ENCODE measurements at places on chromosomes 7 and 10.

GRCh38 chr10:80110986-80111385, 21.5 kb upstream of the PLAC9 start:
- no peak for DNase-seq

DNA sequence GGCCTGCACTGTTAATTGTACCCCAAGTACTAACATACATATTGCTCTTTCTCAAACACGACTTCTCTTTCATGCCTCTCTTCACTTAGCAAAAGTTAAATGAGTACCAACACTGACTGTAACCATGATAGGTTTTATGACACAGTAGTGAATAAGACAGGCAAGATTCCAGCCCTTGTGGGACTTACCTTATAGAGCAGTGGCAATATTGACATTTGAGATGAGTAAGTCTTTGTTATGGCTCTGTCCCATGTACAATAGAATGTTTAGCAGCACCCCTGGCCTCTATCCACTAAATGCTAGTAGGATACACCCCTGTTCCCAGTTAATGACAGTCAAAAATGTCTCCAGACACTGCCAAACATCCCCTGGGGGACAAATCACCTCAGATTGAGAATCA, 11.9 kb upstream of the COL1A2 start:
- no peak for DNase-seq

DNA sequence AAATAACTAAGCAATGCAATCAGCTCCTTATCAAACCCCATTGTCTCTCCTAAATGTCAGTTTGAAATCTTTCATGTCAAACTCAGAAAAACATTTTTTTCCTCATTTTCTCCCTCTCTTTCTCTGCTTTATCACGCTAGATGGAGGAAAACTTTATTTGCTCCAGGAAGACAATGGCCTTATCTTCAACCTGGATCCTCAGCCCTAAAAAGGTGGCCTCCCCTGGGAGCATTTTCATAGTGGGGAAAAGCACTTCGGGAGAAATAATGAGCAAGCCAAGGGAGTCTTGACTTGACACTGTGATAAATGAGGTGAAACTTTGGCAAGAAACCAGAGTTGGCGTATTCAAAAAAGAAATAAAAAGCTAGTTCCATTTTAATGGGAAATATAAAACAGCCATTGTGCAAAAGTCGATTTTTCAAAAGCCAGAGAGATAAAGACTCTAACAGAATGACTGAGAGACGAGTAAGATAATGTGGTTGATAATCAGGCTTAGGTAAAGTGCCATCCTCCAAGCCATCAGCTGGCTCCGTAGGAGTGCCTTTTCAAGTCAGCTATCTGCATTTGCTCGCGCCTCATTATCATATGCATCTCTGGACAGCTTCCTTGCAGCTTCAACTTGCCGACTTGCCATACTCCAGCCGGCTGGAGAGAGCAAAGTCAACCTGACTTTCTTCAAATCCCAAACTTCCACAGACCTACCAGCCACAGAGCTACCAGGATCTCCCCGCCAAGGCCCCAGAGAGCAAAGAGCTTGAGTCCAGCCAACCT, 19.9 kb downstream of the HABP2 start:
- no peak for DNase-seq

DNA sequence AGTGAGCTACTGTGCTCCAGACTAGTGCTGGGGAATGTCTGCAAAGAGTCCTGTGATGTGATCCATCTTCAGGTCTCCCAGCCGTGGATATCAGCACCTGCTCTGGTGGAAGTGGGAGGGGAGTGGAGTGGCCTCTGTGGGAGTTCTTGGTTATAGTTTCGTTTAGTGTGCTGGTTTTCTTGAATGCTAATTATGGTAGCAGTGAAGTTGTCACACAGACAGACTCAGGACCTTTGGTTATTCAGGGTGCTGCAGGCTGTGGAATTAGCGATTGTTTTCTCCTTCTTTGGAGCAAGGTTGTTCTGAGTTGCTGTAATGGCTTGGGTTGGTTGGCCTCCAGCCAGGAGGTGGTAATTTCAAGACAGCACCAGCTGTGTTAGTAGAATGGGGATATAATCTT, 132.7 kb upstream of the HGF start:
- no peak for DNase-seq

GRCh38 chr7:155980841-155981240, 168.6 kb upstream of the SHH start:
- no peak for DNase-seq

GRCh38 chr7:85630904-85631600, 444.2 kb upstream of the SEMA3D start:
- DNase-seq = no peak

- peak; percentile 94 for DNase-seq
Observed at GRCh38 chr7:69889338-69889975, 291.2 kb downstream of the AUTS2 start.

GRCh38 chr10:10462151-10462941, 555.3 kb upstream of the CELF2 start:
- DNase-seq = no peak

- no peak for DNase-seq
Observed at GRCh38 chr10:110277591-110277990, 27.1 kb downstream of the SMNDC1 start.

DNA sequence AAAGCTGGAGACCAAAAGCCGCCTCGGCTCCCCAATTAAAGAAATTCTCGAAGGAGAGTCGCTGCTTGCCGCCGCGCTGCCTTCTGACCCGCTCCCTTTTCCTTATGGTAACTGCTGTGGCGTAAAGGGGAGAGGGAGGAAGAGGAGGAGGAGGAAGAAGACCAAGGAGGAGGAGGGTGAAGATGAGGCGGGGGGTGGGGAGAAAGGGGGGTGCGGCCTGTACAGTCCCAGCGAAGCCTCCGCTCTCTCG, 388 bp downstream of the CNOT4 start:
- no peak for DNase-seq

DNA sequence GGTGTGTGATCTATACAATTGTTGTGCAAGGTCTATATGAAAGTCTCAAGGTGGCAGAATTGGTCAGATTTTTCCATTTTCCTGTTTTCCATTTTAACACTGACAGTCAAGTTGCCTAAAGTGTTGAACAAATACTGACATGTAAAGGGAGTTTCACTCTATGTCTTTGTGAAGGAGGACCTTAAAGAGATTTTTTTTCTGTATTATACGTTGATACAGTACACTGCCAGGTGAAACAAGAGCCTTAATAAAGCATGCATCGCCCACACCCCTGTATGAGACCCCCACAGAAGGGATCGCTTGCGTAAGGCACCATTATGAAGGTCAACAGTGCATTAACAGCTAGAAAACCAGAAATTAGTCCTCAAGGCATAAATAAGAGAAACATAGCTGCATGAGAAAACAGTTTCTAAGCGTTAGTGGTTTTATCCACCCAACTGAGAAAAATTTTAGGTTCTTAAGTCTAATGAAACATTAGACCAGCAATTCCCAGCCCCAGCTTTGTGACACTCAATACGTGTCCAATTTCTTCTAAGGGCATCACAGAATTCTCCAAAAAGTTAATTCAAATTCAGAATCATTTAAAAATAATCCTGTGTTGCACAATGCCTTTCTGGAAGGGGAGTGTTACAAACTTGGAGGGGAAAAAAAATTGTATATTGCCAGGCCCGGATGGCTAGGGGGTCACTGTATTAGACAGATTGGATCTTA, 6.9 kb downstream of the KLF6 start:
- peak; percentile 3 for DNase-seq

GRCh38 chr10:65581426-65582026, 1344.3 kb upstream of the LRRTM3 start:
- DNase-seq = no peak

DNA sequence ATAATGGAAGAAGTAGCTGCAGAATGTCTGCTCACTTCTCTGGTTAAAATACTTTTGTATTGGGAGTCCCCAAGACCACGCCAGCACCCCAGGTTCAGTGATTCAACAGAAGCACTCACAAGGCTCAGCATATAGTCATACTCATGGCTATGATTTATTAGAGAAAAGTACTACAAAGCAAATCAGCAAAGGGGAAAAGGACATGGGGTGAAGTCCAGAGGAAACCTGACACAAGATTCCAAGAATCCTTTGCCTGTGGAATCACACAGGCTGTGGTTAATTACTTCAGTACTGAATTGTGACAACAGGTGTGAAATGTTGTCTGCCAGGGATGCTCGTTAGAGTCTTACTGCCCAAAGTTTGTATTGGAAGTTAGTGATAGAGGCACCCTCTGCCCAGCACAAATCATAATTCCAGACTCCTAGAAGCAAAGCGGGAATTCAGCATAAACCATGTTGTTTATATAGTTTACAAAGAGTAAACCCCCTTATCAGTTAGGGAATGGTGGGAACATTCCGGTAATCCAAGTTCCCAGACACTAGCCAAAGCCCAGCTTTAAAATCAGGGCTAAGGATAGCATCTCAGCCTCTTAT, 79.4 kb downstream of the HYCC1 start:
- DNase-seq = no peak

DNA sequence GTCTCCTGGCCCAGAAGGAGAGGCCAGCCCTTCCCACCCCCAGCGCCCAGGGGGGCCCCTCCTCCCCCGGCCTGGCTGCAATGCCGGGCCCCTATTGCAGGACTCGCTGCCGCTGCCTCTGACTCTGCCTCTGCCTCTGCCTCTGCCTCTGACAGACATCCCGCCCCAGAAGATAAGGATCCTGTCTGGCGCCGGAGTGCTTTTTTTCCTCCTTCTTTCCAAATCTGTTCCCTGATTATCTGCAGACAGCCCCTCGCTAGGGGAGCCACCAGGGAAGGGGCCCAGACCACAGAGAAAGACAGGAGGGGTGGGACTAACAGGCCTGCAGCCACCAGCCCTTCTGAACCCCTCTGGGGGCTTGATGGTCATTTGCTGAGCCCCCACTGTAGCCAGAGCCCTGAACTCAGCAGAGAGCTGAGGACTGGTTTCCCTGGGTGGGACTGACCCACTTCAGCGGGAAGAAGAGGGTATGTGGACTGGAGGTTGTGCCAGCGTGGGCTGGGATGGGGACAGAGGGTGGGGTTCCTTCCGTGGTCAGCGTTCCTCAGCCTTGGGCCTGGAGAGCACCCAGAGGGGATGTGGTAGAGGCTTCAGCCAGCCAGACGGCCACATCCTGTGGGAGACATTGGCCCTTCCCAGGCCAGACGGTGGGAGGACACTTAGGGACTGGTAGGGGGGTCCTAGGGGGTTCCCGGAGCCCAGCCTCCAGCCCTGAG, 22.8 kb downstream of the UNC5B start:
- DNase-seq = no peak

- DNase-seq = no peak
Observed at GRCh38 chr7:70346844-70347462, 748.7 kb downstream of the AUTS2 start.

DNA sequence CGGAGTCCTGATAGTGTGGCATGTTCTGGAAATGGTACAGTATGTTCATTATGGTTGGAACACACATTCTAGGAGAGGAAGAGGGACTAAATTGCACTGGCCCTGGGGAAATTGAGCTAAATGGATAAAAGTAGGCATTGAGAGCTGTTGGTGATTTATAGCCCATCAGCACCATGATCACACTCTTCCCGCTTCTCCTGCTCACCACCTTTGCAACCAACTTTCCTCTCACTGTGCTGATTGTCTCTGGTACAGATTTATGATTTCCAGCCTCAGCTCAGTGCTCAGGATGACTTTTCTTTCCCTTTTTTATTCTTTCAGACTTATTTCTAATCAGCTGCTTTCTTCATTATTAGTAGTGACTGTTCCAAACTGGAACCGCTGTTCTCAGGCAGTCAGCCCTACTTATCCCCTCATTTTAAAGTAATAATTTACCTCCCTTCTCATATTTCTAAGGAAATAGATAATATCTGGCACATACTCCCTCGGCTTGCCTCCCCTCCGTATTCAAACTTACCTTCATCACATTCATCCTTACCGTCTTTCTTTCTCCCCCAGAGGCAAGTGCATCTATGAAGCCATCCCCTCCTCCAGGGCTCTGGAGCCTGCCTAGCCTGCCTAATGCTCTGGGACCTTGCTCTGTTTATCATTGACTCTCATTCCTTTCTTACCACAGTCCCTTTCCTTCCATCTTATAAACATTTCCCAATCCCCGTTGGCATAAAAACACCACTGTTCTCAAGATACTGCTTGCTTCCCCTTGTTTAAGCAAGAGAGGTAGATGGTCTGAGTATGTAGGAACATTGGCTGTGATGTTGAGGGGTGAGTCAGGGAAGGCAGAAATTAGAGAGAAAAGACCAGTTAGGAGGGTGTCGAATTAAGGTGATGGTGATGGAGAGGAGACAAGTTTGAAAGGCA, 51.6 kb upstream of the RPA3 start:
- no peak for DNase-seq

- no peak for DNase-seq
Observed at GRCh38 chr10:623477-624311, 65.8 kb downstream of the DIP2C start.

- no peak for DNase-seq
Observed at GRCh38 chr7:29449569-29450260, 113.9 kb upstream of the PRR15 start.

- DNase-seq = no peak
Observed at GRCh38 chr10:26412932-26413331, 25.2 kb upstream of the APBB1IP start.

GRCh38 chr10:47361293-47361692, 13.1 kb downstream of the RBP3 start:
- DNase-seq = peak; percentile 48

DNA sequence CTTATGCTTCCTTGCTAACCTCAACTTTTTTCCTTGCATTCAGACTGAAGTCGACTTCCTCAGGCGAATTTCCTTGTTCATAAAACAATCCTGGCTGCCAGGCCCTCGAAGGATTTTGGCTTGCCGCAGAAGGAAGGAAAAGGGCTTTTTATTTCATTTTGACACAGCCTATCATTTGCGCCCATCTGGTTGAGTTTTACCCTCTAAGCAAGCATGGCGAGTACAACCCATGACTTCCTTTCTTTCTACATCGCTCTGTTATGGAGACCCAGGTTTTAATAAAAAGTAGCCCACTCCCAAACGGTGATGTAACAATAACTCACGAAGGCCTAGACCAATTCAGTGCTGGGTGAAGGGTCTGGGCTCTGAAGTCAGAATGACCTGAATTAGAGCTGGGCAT, 109.3 kb downstream of the PRPF18 start:
- no peak for DNase-seq

- DNase-seq = no peak
Observed at GRCh38 chr10:29104661-29105399, 184.0 kb upstream of the LYZL1 start.

DNA sequence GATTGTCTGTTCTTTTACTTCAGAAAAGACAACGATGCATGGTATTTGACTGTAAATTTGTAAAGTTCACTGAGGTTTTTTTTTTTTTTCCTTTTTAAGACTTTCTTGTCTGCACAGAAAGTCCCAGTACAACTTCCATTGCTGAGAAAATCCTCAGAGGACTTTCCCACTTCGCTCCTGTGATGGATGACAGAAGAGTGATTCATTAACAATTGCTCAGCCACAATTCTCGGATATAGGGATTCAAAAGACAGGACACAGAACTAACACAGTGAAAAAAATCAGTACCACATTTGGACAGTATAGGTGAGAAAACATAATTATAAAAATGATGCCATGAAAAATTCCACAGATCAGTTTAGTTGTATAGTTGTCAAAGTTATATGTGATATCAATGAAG, 48.0 kb downstream of the SEC23IP start:
- no peak for DNase-seq

GRCh38 chr10:100158044-100158805, 27.6 kb downstream of the ERLIN1 start:
- DNase-seq = no peak

- no peak for DNase-seq
Observed at GRCh38 chr10:72881291-72881690, 12.2 kb upstream of the OIT3 start.

GRCh38 chr10:97659589-97659988, 19.1 kb downstream of the PI4K2A start:
- no peak for DNase-seq

GRCh38 chr10:108434559-108435252, 1270.2 kb upstream of the SORCS1 start:
- DNase-seq = no peak

GRCh38 chr10:86160890-86161585, 205.6 kb downstream of the GRID1 start:
- DNase-seq = no peak
